Peyer's patch (tissue), 4 donors: ENCODE measurements at places on chromosomes 5 and 9. TPM values are rescaled to one million over a fixed set of nuclear protein-coding genes. Genes with fewer than 3 reads are reported as not detected.

DNA sequence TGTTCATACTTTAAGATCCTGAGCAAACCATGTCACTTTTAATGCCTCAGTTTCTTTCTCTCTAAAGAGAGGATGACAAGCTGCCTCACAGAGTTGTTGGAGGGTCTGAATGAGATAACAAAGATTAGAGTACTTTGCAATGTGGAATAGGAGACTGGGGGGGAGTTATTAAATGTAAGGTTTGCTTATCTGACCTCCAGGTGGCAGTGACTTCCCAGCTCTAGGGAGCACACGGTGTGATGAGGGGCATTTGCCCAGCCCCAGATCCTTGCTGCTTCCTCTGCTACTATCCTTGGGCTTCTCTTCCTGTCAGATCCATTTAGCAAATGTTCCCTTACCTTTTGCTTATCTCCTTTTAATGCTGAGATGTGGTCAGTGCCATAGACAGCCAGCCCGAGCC, 30.7 kb downstream of the ENHO start:
- no peaks in the 10 kb centered on the region for H3K36me3 ChIP-seq
- H3K27me3 ChIP-seq: no peaks in the 10 kb centered on the region
- H3K4me1 ChIP-seq: no peaks in the 10 kb centered on the region

DNA sequence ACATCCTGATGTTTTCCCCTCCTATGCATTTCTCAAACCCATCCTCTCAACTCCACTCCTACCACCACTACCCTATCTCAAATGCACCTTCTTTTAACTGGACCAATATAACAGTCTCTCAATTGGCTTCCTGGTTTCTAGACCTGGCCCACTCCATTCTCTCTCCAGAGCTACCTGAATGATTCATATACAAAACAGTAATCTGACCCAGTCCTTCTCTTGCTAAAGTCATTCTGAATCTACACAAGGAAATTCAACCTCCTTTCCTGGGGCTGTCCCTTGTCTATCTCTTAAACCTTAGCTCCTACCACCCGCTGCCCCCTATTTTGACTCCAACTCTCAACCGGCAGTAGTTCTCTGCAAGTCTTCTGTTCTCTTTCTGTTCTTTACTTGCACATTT, 97.2 kb downstream of the PCSK1 start:
- H3K36me3 ChIP-seq: no peaks in the 10 kb centered on the region
- H3K27ac ChIP-seq: no peak overlapping the region
- H3K4me1 ChIP-seq: peaks cover 16% of the 10 kb centered on the region
- H3K27me3 ChIP-seq: no peaks in the 10 kb centered on the region
- H3K4me3 ChIP-seq: no peak overlapping the region

- H3K27ac ChIP-seq: no peak overlapping the region
- no peaks in the 10 kb centered on the region for H3K27me3 ChIP-seq
- no peaks in the 10 kb centered on the region for H3K36me3 ChIP-seq
- no peaks in the 10 kb centered on the region for H3K4me1 ChIP-seq
Observed at GRCh38 chr9:133887540-133888047, 104.5 kb downstream of the VAV2 start.

The SLC6A3 gene
- not detected for total RNA-seq

DNA sequence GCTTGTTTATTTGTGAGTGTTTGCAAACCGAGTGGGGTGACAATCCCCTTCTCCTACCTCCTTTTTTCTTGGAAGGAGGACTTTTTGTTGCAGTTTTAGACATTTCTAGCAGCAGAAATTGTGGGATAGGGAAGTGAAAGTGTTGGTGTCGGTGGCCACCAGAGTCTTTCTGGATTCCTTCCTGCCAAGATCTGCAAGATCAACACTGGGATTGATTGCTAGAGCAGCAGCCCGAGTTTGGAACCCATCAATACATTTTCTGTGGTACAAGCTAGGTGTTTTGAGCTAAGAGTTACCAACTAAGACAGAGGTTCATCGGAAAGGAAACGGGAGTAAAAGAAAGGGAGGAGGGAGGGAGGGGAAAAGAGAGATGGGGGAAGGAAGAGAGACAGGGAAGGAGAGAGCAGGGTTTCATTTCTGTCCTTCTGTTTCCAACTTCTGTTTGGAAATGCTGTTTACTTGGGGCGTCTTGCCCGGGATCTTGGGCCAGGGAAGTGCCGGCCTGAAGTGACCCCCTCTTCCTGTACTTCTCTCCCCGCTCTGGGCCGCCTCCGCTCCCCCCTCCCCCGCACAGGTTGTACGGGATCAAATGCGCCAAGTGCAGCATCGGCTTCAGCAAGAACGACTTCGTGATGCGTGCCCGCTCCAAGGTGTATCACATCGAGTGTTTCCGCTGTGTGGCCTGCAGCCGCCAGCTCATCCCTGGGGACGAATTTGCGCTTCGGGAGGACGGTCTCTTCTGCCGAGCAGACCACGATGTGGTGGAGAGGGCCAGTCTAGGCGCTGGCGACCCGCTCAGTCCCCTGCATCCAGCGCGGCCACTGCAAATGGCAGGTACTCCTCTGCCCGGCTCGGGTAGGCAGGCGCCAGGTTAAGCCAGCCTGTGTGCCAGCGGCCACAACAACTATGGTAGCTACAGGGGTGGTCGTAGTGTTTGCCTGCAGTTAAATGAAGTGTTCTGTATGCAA, 4.0 kb downstream of the ISL1 start:
- no peaks in the 10 kb centered on the region for H3K4me1 ChIP-seq
- peaks cover 70% of the 10 kb centered on the region for H3K27me3 ChIP-seq
- no peak overlapping the region for H3K27ac ChIP-seq
- H3K36me3 ChIP-seq: no peaks in the 10 kb centered on the region
